ENCODE measurements at places on chromosomes 13 and 19.

DNA sequence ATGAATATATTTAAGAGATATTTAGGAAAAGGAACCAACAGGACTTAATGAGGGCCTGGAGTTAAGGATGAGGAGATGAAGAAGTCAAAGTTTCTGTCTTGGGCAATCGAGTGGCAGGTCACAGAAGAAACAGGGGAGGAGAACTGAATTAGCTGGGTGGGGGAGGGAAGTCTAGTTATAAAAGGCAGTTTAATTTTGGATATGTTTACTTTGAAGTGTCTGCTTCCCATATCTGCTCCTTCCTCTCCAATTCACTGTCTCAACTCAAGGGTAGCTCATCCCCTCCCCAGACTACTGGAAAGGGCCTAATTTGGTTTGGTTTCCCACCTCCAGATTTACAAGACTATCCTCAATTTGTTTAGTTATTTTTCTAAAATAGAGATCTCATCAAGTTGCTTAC, 195.9 kb downstream of the VWA8 start:
- no peak for DNase-seq
- H3K36me3 ChIP-seq, result peaks cover 7% of the 10 kb centered on the region
- no peak overlapping the region for H3K4me3 ChIP-seq
- no peak overlapping the region for H3K27ac ChIP-seq

- H3K27ac ChIP-seq, result no peak overlapping the region
- H3K4me1 ChIP-seq, result no peaks in the 10 kb centered on the region
- DNase-seq, result no peak
- H3K4me3 ChIP-seq, result no peak overlapping the region
- H3K27me3 ChIP-seq, result no peaks in the 10 kb centered on the region
These were observed 125.7 kb downstream of the MYO16 start for GRCh38 chr13:108755083-108755482.

DNA sequence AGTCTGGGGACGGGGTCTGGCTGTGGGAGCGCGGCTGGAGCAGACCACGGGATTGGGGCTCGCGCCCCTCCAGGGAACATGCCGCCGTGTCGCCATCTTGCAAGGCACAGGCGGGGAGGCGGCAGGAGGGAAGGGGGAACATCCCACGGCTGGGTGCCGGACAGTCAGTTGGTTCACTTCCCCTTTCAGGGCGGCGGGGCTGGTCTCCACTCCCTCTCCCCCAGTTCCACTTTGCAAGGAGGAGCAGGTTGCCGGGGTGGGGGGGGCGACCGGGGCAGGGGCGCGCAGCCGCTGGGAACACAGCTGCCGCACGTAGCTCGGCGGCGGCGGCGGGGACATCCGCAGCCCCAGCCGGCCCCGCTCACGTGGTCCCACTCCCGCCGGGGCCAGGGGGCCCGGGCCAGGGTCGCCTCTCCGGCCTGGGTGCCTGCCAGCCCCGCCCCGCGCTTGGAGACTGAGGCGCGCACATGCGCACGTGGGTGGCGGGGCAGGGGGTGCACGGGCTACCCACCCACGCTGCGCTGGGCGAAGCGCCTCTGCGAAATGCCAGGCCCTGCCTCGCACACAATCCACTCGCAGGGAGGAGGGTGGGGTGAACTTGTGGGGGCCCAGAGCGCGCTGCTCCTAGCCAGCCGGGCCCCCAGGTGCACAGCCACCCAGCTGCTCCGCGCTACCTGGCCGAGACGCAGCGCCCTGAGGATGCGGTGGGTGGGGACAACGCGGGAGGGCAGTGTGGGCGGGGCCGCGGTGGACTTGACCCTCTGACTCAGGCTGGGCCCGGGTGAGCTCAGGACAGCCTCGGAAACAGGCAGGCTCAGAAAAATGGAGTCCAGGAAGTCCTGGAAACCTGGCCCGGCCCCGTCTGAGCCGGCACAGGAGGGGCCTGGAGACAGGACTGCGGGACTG, 6.4 kb downstream of the KLF16 start:
- no peaks in the 10 kb centered on the region for H3K36me3 ChIP-seq
- peak overlapping the region; percentile 95 for H3K27ac ChIP-seq
- DNase-seq, result peak; percentile 69
- peaks cover 54% of the 10 kb centered on the region for H3K4me1 ChIP-seq
- H3K4me3 ChIP-seq, result peak overlapping the region; percentile 75

DNA sequence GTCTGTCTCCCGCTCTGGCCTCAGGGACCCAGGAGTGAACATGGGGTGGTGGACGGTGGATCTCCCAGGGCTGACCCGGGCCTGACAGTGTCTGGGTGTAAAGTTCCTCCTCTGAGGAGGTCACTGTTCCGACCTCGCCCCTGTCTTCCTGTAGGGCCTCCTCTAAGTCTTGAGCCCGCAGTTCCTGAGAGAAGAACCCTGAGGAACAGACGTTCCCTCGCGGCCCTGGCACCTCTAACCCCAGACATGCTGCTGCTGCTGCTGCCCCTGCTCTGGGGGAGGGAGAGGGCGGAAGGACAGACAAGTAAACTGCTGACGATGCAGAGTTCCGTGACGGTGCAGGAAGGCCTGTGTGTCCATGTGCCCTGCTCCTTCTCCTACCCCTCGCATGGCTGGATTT, at the start of gene SIGLEC9:
SIGLEC9 (plus strand) TSS at position 178 of the 400 bp plus-strand sequence; CDS start at position 247, 69 bp downstream.
- H3K4me3 ChIP-seq, result peak within 1 kb of the TSS; percentile 17
- H3K36me3 ChIP-seq, result no peaks in the 10 kb centered on the region
- peaks cover 25% of the 10 kb centered on the region for H3K27me3 ChIP-seq
- peaks cover 57% of the 10 kb centered on the region for H3K4me1 ChIP-seq

- H3K4me1 ChIP-seq, result no peaks in the 10 kb centered on the region
- no peak overlapping the region for H3K4me3 ChIP-seq
- DNase-seq, result no peak
- H3K27me3 ChIP-seq, result no peaks in the 10 kb centered on the region
These were observed 759.2 kb upstream of the SLITRK1 start for GRCh38 chr13:84641491-84641890.

All from activated CD8-positive, alpha-beta memory T cell treated with anti-CD3 and anti-CD28 coated beads, Interleukin-2, amount 10 ng/mL, durations not matched to agents 7 days and 5 days (primary cell).